ENCODE measurements at places on chromosomes 6 and 20.

DNA sequence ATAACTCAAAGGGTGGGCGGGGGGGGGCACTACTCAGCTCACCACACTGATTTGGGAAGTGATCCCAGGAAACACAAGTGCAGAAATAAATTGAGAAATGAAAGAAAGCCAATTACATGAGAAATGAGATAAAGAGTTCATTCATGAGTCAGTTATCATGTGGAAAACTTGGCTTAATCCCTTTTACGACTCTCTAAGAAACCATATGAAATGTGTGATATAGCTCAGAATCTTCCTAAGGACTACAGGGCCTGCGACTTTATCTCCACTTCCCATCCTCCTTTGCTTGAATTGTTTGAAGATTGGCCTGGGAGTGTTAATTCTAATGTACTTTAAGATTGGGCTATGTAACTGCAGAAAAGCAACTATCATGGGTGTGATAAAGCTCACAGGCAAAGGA, 3.6 kb upstream of the BTN2A2 start:
- no peak for DNase-seq

GRCh38 chr20:32779500-32780211, 17.5 kb downstream of the DNMT3B start:
- no peak for DNase-seq

DNA sequence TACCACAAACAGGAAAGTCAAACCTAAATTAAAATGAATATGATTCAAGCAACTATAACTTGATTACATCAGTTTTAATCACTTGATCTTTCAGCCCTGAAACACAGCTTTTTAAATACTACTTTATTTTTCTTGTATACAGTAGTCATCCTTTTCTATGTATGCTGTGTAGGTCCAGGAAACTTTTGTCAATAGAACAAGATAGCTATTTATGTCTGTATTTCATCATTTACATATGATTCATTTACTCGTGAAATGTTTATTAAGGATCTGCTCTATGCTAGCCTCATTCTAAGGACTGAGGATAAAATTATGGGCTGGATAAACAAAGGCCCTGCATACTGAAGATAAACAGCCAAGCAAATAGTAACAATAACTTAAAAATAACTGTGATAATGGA, 930.2 kb downstream of the TFAP2A start:
- DNase-seq, result no peak

- peak; percentile 12 for DNase-seq
These were observed 556 bp downstream of the NKX2-4 start for GRCh38 chr20:21396599-21397340.

DNA sequence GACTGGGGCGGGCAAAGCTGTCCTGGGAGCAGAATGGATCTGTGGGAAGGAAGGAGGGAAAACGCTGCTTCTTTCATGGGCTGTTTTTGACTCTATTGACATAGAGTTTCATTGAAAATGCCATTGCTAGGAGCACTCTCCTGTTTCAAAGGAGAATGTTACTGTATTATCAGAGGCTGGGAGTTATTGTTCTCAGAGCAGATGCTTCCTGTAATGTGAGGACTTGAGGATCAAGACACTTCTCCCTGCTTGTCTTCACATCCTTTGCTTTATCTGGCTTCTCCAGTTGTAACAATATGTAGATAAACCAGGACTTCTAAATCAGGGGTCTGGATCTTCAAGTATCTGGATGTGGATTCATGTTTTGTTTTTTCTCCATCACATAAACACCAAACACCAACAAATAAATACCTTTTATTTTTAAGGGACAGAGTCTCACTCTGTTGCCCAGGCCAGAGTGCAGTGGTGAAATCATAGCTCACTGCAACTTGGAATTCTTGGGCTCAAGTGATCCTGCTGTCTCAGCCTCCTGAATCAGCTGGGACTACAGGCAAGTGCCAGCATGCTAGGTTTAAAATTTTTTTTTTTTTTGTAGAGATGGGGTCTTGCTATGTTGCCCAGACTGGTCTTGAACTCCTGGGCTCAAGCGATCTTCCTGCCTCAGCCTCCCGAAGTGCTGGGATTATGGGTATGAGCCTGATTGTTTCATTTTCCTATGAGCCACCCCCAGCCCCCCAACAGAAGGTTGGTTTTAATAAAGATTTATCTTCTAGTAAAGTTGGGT, 3.9 kb downstream of the CD109 start:
- DNase-seq, result no peak

- DNase-seq, result no peak
These were observed 388.0 kb downstream of the GJA1 start for GRCh38 chr6:121823437-121823851.

- DNase-seq, result no peak
These were observed 314.8 kb downstream of the QKI start for GRCh38 chr6:163729127-163729872.

GRCh38 chr6:148203970-148204369, 138.7 kb upstream of the SASH1 start:
- peak; percentile 85 for DNase-seq

GRCh38 chr6:36120979-36121786, 9.1 kb upstream of the MAPK13 start:
- peak; percentile 88 for DNase-seq

GRCh38 chr6:99614430-99615186, 8.0 kb downstream of the PRDM13 start:
- peak; percentile 54 for DNase-seq

DNA sequence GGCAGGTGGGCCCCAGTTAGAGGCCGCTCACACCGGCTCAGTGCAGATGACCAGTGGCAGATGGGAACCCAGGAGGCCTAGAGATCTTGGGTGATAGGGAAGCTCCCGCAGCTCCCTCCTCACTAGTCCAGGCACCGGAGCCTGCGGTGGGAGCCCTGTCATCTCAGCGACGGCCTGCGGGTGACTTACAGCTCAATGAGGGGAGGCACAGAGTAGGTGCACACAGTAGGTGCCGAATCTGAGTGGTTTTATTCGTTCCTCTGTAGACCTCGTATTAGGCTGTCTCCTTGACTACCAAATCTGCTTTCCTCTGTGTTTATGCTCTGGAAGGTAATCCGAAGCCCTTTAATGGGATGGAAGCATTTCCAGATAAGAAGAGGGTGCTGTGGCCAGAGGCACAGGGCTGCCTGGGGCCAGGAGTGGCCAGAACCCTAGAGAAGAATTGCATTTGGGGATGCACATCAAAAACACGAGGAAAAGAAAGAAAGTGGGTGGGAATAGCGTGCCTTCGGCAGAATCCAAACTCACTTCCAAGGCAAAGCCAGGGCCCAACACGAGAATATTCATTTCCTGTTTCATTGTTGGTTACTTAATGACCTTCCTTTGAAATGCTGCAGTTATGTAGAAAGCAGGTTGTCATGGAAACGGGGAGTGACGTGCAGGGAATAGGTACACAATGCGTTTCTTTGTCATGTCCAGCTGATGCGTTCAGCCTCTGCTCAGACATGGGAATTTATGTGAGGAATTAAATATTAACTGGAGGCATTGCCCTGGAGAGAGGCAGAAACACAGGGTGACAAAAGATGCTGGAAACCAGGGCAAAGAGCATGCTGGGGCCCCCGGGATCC, 24.7 kb downstream of the MYT1 start:
- DNase-seq, result no peak

DNA sequence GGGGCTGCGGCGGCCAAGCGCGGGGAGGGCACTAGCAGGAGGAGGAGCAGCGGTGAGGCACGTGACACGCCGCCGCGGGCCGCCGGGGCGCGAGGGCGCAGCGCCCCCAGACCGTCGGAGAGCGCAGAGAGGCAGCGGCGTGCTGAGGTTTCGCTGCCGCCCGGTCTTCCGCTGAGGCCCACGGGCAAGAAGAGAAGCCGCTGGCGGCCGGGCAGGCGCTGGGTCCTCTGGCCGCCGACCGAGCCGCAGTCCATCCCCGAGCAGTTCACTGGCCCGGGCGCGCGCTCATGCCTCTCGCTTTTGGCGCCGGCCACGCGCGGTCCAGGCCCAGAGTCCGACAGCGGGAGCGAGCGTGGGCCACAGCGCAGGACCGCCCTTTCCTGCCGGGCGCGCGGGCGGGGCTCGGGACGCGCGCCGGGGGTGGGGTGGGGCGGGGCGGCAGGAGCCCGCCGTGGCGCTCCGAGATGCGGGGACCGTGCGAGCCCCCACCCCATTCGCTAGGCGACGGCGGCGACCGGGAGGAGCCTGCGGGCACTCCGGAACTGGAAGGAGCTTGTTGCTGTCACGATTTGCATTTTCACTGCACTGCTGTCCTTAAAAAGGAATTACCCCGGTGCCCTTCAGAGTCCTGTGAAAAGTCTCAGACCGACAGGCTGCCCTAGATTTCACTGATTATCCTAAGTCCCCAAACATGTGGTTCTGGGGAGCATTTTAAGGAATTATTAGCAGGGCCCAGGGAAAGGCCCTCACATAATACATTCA, at the start of gene MCUR1:
Gene MCUR1 (minus strand): TSS at position 382 of the 762 bp plus-strand sequence. CDS start 128 bp downstream, at position 254.
- DNase-seq, result peak; percentile 87

GRCh38 chr6:166306378-166307081, 1.7 kb downstream of the PRR18 start:
- DNase-seq, result no peak

GRCh38 chr20:32969356-32970114, 34.7 kb downstream of the SUN5 start:
- no peak for DNase-seq

DNA sequence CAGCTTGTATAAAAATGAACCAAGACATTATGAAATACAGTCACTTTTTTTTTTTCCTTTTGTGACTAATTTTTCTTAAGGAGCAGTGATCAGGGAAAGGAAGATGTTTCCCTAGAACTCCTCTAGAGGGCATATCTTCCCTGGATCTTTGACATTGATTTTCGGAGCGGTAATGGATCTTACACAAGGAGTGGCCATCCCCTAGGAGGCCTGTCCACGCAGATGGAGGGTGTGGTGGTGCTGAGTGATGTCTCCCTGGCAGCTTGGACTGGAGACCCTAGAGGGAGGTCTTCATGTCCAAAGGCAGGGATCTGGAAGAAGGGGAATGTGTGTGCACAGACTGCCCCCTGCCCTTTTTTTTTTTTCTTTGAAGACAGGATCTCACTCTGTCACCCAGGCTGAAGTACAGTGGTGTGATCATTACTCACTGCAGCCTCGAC, 7.0 kb upstream of the KIFC1 start:
- DNase-seq, result no peak

DNA sequence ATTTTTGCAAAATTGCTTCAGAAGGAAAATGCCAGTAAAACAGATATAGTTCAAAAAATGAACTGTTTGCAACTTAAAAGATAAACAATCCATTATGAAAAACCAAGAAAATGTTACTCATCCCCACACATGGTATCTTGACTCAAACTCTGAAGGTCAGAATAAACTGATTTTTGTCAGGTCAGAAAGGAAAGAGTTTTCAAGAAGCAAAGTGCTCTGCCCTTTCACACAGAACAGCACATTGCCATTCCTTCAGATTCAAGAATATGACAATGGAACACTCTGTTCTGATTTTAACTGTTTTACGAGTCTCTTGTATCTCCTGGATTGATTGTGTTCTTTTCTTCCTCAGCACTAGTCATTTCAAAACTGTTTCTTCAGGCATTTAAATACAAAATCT, 33.8 kb upstream of the NT5E start:
- DNase-seq, result no peak

DNA sequence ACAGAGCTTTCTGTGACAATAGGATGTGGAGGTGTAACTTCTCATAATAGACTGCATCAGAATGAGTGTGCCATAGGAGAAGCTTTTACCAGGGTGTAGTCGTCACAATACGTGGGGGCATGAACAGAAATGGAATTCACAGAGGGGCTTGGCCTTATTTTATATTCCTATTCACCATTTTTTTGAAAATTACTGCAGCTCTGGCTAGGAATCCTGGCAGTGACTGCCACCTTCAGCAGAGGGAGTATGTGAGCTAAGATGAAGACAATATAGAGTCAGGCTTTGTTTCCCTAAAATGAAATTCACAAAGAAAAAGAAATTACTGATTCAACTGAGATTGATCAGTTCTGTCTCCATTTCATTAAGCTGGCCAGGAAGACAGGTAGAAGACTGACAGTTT, 13.9 kb downstream of the TOMM6 start:
- DNase-seq, result no peak

DNA sequence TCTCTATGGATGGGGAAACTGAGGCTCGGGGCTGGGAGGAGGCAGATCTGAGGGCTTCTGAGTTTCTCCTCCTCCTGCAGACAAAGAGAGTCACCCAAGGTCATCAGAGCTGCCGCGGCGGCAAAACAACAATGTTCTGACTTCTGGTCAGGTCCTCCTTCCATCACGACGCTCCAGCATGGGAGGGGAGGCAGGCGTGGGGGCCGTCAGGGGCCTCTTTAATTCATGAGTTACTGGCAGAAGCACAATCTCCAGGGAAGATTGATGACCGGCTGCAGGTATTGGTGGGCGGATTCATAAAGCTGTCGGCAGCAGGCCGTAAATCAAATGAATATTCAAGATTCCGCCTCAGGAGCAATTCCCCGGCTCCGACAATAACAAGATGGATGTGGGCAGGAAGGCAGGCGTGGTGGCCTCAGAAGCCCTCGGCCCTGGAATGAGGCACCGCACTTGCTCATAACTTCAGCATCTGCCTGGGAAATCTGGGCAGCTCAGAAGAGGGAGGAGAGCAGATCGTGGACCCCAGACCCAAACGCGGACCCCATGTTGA, 19.1 kb downstream of the PCK1 start:
- DNase-seq, result no peak

GRCh38 chr6:30615219-30615957, 1.7 kb downstream of the PPP1R10 start:
- peak; percentile 44 for DNase-seq

DNA sequence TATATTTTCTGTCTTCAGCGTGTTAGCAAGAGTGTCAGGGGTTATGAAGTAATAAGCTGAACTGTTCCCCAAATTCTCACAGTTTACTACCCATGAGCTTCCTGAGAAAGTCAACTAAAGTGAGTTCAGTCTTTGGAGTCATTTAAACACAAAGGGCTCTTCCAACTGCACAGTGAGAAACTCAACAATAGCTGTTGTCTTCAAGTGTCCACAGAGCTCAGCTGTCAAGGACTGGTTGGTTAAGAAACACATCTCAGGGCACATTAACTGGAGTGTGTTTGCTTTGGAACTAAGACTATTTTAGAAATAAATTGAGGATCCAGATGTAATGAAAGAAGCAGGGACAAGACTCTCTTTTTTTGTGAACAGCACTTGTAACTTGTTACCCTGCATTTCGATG, 241.4 kb upstream of the SOX4 start:
- DNase-seq, result no peak

GRCh38 chr6:140782941-140783340, 1349.8 kb upstream of the GJE1 start:
- no peak for DNase-seq

GRCh38 chr6:168726312-168726856, 285.4 kb downstream of the SMOC2 start:
- no peak for DNase-seq

DNA sequence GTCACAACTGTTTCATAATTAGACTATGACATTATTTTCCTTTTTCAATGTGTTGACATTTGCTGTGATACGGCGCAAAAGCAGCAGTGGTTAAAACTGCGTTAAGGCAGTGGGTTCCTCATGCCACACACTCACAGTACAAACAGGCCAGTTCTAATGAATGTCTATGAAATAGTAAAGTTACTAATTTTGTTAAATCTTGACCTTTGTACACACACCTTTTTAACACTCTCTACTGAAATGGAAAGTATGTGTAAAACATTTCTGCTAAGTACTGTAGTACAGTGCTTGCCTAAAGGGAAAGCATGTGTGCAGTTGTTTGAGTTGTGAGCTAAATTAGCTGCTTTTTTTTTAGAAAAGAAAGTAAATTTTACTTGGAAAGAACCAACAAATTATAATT, 60.3 kb downstream of the CDS2 start:
- no peak for DNase-seq

- DNase-seq, result no peak
These were observed 51.0 kb downstream of the SSR1 start for GRCh38 chr6:7261852-7262461.

Measured in activated CD8-positive, alpha-beta T cell treated with anti-CD3 and anti-CD28 coated beads for 36 hours (primary cell).